ENCODE measurements at places on chromosomes 7 and 10. TPM values are rescaled to one million over a fixed set of nuclear protein-coding genes. Genes with fewer than 3 reads are reported as not detected.

DNA sequence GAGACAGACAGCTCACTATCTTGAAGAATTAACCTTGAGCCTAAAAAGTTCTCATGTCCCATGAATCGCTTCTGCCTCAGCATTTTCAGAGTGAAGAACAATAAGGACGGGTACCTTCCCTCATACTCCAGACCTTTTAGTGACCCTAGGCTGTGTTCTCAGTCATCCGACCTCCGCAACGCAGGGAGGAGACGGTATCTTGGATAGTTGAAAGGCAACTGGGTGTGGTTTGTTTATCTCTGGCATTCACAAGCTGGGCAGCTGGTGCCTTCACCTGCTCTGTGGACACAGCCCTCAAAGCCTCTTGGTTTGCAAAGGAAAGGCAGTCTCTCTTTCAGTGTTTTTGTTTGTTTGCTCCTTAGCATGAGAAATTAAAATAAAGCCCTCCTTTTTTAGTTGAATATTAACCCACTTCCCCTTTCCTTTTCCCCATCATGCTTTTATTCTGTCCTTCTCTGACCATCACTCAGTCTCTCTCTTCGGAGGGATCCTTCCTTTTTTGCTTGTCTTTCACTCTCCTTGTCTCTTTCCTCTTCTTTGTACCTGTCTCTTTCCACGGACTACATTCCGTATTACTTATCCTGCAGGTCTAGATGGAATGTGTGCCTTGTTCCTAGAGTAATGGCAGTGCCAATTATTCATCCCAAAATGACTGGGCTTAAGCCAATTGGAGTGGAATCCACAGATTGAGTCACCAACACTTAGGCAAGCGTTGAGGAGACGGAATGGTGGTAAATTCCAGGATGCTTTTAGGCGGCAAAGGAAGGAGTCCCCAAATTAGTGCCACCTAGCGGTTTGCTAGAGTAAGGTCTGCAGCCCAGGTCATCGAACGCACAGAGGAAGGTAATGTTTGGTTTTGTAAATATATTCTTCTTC lies 45.8 kb downstream of the PRR15 start:
- no peak for DNase-seq

- no peak for DNase-seq
These were observed 58.5 kb downstream of the ATAD1 start for GRCh38 chr10:87759551-87759950.

HMX2 gene
- not detected for total RNA-seq

DNA sequence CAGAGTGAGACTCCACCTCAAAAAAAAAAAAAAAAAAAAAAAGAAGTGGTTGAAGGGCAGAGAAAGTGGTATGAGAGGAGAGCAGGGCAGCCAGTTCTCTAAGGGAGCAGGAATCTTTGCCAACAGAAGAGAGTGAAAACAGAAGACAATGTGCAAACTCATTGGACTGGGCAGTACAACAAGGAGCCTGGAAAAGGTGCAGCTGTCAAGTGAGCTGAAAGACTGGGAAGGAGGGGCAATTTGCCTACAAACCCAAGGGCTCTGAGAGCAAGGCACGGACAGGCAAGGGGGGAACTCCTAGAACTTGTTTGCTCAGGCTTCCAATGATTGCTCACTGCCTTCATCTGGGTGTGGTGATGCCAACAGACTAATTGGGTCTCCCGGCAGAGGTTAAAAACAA lies 9.5 kb downstream of the ACTR1A start:
- no peak for DNase-seq

Measured in B cell (primary cell).